ENCODE measurements at places on chromosomes 13 and 19.

DNA sequence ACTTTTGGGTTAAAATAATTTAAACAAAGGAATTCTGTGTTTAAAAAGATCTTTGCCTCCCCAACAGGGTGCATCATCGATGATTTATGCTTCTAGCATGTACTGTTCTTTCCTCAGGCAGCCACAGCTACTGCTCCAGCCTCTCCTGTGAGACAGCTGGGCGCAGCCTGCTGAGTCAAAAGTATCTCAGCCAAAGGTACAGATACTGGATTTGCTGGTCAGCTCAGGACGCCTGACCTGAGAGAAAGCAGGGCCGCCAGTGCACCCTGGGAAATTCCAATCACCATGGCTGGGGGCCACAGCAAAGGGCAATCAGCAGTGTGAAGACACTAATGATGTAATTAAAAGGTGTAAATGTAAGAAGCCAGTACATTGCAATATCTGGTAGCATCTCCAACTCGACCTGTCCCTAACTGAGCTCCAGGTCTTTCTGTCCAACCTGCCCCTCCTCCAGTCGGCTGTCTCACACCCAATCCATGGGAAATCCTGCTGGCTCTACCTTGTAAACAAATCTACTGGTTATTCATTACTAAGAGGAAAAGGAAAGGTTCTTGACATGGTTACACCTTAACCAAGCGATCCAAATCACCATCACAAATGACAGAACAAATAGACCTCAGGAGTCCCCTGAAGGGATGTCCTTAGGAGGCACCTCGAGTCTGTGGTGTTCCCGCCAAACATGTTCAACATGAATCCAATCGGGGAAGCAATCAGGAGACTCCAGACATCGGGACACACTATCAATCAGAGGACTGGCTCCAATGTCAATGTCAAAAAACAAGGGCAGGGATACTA, 7.3 kb downstream of the OPA3 start:
- no peak for DNase-seq

DNA sequence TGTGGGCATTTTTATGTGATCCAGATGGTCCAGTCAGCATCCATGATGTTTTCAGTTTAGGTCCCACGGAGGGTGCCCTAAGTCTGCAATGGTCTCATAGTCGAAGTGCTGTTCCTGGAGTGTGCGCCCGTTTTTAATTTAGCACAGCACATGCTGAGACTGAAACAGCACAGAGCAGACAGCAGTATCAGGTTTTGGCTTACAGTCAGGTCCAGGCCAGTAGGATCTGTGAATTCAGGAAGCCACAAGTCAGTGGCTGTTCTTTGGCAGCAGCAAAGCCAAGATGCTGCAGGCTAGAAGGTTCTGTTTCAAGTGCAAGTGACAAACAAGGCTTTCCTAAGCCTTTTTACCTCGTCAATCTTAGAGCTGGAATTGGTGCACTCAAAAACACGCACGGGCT, 18.3 kb downstream of the FBXO27 start:
- no peak for DNase-seq

DNA sequence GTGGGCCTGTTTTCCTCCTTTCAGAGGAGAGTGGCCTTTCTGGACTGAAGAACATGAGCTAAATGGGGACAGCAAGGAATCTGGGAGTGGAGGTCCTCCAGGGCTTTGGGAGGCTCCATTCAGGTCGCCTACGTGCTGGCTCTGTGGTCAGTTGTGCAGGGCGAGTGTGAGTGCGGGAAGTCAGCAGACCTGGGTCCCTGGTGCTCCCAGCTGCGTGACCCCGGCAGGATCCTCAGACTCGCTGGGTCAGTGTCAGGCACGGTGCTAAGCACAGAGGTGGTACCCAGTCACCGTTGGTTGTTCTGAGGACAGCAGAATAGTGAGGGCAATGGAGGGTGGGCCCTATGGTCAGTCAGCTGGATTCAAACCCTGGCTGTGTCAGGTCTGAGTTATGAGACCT, 85.8 kb downstream of the SIPA1L3 start:
- no peak for DNase-seq

DNA sequence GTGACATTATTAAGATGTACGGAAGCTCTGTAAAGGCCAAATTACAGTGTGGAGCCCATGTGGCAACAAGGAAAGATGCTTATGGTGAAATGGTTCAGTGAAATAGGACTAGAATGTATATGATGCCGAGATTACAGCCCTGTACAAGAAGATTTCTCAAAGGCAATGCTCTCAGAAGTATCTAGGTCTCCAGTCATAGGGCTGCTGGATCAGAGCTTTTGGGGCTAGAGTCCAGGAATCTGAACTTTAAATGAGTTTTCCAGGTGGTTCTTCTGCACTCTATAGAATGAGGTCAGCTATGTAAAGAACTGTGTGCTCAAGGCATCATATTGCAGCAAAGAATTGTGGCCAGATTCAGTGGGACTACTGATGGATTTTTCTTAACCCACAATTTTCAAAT, 75.4 kb upstream of the STK24 start:
- no peak for DNase-seq

DNA sequence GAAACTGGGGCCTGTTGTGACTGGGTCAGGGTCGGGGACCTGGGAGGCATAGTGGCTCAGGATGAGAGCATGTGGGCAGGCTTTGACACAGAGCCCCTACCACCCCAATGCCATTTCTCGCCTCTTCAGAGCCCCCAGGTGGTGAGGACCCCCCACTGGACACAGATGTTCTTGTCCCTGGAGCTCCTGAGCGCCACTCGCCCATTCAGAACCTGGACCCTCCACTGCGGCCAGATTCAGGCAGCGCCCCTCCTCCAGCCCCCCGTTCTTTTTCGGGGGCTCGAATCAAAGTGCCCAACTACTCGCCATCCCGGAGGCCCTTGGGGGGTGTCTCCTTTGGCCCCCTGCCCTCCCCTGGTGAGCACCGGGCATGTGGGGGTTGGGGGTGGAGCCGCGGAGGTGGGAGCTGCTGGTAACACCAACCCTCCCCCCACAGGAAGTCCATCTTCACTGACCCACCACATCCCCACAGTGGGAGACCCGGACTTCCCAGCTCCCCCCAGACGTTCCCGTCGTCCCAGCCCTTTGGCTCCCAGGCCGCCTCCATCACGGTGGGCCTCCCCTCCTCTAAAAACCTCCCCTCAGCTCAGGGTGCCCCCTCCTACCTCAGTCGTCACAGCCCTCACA, 10.4 kb downstream of the IGFLR1 start:
- DNase-seq = no peak

GRCh38 chr13:24925318-24926231, 161.6 kb downstream of the RNF17 start:
- no peak for DNase-seq

- no peak for DNase-seq
These were observed 22.0 kb downstream of the GP6 start for GRCh38 chr19:55016017-55016416.

DNA sequence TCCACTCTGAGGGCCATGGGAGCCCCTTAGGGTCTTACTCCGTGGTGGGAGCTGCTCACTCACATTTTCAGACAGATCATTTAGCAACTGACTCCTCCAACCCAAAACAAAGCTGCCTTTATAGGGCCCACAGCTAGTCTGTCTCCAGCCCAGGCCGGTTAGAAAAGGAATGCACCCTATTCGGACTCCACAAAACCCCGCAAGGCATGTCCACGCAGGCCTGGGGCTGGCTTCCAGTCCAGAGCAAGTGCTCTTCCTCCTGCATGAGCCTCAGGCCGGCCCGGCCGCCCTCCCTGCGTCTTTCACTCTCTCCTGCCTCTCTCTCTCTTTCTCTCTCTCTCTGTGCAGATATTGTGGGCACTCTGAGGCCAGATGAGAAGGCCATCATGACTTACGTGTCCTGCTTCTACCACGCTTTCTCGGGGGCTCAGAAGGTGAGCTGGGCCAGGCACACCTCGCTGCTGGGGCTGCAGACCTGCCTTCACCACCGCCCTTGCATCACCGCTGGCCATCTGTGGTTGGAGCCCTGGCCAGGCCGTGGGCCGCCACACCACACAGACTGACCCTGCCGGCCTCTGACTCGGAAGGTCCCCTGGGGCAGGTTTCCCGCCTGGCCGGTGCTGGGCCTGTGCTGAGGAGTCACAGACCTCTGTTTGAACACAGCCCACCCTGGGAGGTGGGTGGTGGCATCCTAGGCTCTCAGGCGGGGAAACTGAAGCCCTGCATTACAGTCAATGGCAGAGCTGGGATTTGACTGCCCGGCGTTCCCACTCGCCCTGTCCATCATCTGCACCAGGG, 33.1 kb downstream of the CAPN12 start:
- DNase-seq = no peak

GRCh38 chr19:1923319-1923718, 17.7 kb upstream of the CSNK1G2 start:
- DNase-seq = peak; percentile 41

DNA sequence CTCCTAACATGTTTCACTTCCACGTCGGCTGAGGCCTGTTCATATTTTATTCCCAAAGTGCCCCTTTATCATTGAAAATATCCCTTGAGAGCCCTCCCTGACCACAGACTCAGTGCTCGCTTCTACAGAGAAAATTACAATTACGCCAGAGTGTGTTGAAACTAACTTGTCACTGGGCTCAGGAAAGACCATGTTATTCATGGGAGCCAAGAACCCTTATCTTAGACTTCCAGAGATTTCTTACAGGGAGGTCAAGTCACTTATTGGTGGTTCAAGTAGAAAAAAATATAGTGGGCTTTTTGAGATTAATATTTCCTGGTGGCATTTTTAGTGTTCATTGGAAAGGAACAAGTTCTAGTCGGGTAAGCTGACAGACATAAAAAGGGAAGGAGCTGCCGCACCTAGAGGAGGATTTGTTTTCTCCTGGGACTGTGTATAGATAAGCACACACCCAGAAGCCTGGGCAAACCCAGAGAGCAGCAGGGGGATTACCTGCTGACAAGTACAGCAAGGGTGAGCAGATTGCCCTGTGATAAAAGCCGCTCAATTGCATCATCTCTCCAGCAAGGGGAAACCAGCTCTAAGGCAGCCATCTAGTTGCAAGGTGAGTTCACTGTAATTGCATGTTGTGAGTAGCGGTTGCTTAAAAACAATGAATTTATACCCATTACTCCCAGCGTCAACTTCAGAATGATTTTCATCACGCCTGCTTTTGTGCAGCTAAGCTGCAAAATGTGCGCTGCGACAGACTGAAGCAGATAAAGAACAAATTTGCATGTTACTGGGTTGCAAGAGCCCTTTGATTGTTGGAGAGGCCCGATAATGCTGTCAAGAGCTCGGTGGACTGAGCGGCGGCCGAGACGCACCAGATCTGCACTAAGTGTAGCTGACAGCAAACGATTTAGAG, 46.2 kb downstream of the DCT start:
- DNase-seq = no peak

GRCh38 chr13:101698400-101698799, 245.9 kb downstream of the ITGBL1 start:
- no peak for DNase-seq

GRCh38 chr13:31965361-31966066, 66.1 kb upstream of the FRY start:
- no peak for DNase-seq

DNA sequence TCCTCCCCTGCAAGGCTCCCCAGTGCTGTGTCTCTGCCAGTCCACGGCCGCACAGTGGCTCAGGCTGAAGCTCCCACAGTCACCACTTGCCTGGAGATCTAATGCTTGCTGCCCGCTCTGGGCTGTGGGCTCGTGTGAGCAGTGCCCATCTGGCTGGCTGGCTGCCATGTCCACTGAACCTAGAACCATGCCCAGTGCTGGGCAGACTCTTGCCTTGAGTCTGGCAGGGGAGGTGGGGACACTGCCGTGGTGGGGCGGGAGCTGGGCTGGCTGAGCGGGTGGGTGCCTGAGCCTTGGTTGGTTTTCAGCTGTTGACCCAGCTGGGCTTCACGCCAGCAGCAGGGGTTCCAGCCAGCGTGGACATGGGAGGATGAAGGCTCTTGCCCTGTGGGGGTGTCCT, 52.3 kb downstream of the CRTC1 start:
- DNase-seq = no peak

- DNase-seq = peak; percentile 52
These were observed 1.7 kb downstream of the ELL start for GRCh38 chr19:18519962-18520847.

- peak; percentile 16 for DNase-seq
These were observed 87.7 kb downstream of the SGCG start for GRCh38 chr13:23268441-23268840.

DNA sequence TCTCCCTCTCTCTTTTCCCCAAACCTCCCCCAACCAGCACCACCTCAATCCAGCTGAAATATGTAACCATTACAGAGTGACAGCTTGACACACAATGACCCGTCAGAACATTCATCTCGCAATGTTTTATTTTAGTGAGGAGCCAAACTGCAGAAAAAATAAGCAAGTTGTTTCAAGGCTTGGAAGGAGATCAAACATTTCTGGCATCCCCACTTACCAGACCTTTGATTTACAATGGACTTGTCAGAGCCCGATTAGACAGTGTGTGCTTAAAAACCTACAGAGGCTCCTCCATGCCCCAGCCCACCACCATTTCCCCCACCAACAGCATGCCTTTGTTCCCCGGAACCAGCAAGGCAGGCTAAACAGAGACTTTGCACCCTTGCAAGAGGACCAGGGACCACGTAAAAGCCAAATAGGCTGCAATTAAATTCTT, 382.8 kb upstream of the ZNF507 start:
- DNase-seq = no peak

- no peak for DNase-seq
These were observed 6.6 kb upstream of the SOX1 start for GRCh38 chr13:112060282-112060830.

- peak; percentile 77 for DNase-seq
These were observed 11.6 kb upstream of the NFIX start for GRCh38 chr19:12983542-12984142.

DNA sequence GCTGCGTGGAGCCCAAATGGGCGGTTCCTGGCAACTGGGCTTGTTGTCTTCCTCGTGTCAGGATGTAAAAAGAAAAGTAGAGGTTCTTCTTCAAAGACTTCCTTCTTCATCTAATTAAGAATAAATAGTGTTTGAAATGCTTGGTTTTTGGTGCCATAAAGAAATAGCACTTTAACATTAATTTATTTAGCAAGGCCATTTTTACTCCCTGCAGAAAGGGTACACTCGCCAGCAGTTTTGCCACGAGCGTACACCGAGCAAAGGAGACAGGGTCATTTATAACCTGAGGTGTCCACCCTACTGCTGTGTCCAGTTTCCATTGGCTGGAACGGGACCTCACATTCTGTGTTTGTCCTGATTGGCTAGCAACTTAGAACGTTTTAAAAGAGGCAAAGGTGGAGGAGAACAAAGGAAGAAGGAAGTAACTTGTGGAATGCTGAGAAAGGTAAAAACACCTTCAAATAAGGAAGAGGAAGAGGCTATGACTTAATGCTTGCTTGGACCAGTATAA, 21.8 kb upstream of the OR10H1 start:
- no peak for DNase-seq

All from stimulated activated CD4-positive, alpha-beta T cell treated with anti-CD3 and anti-CD28 coated beads, Interleukin-4, amount 100 ng/mL, for 4 hours (primary cell).